NCI-H2171 (cell line): ENCODE measurements at places on chromosomes 1 and 21.
A peak's percentile ranks its signal among the peaks of the same experiment; 100 is the strongest.

GRCh38 chr1:9213956-9214355 lies 20.6 kb upstream of the H6PD start:
- no peak for DNase-seq

DNA sequence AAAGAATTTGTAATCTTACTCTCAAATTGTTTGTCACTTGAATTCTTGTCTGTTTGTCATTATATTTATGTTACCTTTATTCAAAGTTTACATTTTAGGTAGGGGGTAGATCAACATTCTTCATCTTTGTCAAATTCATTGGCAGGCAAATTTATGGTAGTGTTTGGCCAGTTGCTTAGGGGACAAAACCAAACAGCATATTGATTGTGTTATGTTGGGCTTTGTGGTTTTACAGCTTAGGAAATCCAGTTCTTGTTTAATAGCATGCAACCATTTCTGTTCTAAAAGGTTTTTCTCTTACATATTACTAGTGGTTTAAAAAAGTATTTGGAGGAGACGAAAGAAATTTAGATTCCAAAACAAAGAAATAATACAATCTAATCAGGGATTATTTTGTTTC lies 91.4 kb downstream of the HMCN1 start:
- no peak for DNase-seq

- DNase-seq: no peak
Measured at GRCh38 chr1:156554971-156555370, 17.4 kb downstream of the IQGAP3 start.

GRCh38 chr1:94614168-94614815 lies 72.7 kb upstream of the F3 start:
- no peak for DNase-seq

DNA sequence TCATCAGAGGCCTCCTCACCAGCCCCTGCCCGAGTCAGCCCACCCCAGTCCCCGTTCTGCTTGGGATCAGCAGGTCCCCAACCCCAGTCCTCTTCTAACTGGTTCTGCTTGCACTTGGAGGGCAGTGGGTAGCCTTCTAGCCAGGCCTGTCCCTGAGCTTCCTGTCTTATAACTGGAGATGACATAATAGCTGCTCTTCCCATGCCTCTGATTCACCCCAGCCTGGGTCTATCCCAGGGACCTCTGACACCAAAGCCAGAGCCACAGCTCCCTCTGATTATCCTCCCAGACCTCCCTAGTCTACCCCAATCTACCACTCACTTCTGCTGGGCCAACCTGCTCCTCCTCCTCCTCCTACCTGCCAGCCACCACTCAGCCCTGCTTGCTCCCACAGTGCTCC lies 31.4 kb downstream of the IQGAP3 start:
- no peak for DNase-seq

DNA sequence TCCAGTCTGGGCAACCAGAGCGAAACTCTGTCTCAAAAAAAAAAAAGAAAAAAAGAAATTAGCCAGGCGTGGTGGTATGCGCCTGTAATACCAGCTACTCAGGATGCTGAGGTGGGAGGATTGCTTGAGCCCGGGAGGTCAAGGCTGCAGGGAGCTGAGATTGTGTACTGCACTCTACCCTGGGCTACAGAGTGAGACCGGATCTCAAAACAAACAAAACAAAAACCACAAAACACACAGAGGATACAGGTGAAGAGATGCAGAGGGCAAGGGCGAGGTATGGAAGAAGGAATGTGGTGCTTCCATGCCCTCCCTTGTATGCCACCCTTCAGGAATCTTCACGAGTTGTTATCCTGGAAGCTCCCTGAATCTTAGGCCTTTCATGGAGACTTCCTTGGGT lies 68.5 kb downstream of the NDUFS5 start:
- DNase-seq: no peak

GRCh38 chr1:111487133-111487532 lies 13.3 kb downstream of the C1orf162 start:
- no peak for DNase-seq

GRCh38 chr21:35201288-35201687 lies 152.2 kb upstream of the RUNX1 start:
- DNase-seq: no peak

DNA sequence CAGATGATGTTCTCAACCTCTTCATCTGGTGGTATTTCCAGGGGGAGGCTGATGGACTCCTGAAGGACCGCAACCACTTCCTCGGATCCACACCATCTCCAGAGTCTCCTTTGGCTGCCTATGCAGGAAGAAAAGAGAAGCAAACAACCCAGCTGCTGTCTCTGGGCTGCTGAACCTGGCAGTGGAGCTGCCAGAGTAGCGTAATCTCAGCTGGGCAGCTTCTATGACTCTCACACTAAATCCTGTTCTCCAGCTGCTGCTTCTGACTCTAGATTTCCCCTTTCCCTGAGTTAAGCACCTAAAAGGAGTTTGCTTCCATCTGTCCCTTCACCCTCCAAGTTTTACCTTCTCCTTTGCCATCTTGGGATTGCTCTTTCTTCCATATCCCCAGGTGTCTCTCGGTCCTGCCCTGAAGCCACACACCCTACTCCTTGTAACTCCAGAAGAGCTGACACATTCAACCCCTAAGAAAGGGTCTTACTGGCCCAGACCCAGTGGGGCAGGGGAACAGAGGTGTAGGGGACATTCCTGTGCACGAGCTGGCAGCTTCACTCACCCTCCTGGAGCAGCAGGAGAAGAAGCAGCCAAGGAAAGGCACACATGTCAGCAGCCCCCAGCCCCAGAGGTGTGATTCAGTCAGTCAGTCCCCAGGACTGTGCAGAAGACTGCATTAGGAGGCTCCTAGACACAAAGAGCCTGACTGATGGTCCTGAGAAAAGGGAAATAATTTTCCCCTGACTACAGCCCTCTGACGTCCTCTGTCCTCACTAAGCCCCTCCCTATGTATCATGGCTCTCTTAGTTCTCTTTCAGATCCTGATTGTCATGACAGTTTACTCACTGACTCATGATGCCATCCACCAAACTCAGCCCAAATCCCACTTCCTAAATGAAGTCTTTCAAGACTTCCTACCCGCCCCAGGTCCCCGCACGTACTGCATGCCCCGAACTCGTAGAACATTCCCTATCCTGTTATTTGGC lies at the start of gene SLAMF9:
Gene SLAMF9, minus strand, starts transcription at position 702 of the 980 bp plus-strand sequence. Its CDS starts 100 bp downstream, at position 602.
- DNase-seq: no peak

DNA sequence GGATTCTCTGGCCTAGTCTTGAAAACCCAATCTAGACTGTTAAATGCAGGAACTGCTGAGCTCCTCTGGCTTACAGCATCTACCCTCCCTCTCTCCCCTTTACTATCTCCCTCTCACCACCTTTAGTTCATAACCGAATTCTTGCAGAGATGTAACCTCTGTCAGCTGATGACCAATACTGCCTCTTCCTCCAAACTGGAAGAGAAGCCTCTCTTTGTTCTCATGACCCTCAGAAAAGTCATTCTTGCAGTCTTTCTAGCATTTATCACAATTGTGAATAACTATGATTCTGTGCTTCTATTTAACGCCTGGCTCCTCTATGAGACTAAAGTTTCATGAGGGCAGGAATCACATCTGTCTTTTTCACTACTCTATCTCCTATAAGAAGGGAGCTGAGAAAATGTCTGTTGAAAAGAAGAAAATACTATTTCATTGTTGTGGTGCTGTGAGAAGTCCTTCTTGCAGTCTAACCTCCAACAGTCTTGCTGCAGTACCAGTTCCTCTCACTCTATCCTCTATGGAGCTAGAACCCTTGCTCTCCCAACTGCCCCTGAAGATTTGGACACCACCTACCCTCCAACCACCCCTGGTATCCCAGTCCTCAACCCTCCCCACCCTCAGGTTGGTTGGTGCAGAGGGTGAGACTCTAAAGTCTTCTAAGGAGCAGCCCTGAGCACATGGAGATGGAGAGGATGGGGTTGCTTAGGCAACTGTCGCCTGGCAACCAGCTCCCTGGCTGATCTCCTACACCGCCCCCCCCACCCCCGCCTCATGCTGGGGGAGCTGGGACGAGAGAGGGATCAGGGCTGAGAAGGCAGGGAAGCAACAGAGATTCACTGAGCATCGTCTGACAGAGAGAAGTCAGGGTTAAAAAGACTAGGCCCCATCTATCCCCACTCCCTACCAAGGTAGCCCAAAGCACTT lies 13.9 kb downstream of the MEF2D start:
- no peak for DNase-seq

DNA sequence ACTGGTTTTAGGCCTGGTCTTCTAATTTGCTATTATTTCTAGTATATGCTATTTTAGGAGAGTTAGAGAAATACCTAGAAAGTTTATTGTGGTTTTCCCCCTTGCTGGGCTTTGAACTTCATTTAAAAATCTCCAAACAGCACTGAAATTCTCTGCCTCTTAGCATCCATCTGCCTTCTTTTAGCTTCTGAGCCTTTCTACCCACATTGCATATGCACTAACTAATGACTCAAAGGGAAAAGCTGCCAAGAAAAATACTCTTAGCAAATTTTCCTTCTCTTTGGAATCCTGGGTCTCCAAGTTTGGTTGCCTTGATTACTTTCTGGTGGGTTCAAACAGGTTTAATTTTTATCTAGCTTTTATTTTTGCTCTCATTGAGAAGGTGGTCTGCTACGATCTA lies 408.4 kb upstream of the PTBP2 start:
- no peak for DNase-seq

DNA sequence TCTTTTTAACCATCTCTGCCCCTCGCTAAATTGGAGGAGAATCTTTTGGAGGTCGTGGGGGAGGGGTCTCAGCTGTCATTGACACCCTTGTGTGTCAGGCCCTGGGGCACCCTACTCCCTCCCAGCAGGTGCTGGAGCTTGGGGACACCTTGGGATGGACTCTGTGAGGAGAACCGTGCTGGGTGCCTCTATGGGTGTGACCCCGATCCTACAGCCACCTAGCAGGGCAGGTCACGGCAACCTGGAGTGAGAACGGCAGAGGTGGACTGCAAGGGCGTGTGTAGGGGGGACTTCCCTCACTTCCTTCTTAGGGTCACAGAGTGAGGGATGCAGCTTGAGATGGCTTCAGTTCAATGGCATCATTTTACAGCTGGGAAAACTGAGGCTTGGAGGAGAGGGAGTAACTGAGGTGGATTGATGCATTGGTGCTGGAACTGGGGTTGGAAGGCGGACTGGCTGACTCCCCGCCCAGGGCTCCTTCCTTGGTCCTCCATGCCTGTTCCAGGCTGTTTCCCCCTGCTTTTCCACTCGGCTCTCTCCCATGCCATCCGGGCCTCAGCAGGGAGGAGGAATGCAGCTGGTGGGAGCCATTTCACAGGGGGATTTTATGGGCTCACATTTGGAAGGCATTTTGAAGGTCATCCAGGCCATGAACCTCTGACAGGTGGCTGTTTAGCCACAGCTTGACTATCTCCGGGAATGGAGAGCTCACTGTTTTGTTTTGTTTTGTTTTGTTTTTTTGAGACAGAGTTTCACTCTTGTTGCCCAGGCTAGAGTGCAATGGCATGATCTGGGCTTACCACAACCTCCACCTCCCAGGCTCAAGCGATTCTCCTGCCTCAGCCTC lies 18.8 kb upstream of the ARHGEF10L start:
- DNase-seq: no peak

DNA sequence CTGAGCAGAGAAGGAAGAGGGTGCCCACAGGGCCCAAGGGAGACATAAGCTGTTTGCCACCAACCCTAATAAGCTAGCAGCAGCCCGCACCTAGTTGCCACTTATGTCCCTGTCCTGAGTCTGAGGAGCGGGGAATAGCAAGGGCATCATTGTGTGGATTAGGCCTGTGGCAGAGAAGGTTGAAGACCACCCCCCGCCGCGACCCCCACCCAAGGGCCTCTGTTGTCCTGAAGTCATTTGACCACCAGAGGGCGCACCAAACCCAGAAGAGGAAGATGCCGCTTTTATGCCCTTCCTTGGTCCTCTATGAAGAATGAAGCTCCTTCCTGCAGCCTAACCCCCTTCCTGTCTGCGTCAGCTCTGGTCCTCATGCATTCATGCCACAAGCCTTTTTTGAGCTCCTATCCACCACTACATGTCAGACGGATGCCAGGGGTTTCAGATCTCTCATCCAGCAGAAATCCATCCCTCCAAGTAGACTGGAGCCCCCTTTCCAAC lies 16.6 kb downstream of the RHBG start:
- DNase-seq: peak; percentile 63

- DNase-seq: no peak
Measured at GRCh38 chr1:8330271-8331125, 12.6 kb downstream of the SLC45A1 start.

DNA sequence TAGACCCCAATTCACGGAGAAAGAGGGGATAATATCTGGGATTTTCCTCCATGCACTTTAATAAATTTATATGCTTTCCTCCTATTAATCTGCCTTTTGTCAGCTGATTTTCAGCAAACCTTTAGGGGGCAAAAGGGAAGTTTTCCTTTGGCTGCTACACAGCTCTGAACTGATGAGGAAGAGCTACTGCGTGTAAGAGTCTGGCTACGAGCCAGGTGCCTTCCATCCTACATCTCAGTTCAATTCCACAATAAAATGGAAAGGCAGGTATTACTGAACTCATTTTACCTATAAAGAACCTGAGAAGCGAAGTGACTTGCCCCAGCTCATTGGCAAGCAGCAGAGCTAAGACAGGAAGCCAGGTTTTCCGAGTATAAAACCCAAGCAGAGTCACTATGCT lies 28.3 kb upstream of the ZNF326 start:
- no peak for DNase-seq

- DNase-seq: no peak
Measured at GRCh38 chr1:233078396-233078795, 128.0 kb downstream of the NTPCR start.

- no peak for DNase-seq
Measured at GRCh38 chr1:109804660-109805059, 40.9 kb upstream of the EPS8L3 start.

- peak; percentile 8 for DNase-seq
Measured at GRCh38 chr1:1624443-1625403, 7.2 kb upstream of the MMP23B start.
